Activated T-cell treated with anti-CD3 and anti-CD28 coated beads, Interleukin-2, amount 50 U/mL, for 1 hour (primary cell): ENCODE measurements at places on chromosomes 1 and 21.

DNA sequence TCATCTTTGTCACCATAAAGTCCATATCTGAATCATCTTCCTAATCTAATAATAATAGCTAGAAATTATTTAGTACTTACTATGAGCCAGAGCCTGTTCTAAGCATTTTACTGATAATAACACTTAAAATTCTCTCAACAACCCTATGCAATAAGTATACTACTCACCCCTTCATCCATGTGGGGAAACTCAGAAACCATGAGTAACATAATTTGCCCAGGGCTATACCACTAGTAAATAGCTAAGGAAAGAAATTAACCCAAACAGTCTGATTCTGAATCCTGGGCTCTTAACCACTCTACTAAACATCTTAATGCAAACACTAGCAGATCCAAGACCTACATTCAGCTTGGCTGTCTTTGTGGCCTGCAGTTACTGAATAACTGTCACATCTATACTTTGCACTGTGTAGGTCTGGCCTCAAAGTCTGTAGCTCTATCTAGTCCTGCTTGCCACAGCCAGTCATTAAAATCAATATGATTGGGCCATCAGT is 394.8 kb upstream of the ESRRG start:
- DNase-seq: no peak

- no peak for DNase-seq
These were observed 47.2 kb upstream of the RASAL2 start for GRCh38 chr1:178046591-178047270.

DNA sequence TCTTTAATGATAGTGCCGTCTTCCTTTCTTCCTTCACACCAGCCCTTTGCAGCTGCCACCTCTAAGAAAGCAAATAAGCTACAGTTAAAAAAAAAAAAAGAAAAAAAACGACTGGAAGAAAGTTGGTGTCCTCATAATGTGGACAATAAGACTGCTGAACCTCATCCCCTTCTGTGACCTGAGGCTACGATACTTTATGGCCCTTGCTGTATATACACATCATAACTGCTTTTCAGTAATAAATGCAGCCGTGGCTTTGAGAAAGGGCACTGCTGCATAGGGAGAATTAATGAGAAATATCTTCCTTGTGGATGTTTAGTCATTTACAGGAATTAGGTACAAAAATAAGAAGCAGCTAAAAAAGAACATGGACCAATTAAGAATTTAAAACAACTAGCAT is 333.8 kb upstream of the ADGRL2 start:
- no peak for DNase-seq

DNA sequence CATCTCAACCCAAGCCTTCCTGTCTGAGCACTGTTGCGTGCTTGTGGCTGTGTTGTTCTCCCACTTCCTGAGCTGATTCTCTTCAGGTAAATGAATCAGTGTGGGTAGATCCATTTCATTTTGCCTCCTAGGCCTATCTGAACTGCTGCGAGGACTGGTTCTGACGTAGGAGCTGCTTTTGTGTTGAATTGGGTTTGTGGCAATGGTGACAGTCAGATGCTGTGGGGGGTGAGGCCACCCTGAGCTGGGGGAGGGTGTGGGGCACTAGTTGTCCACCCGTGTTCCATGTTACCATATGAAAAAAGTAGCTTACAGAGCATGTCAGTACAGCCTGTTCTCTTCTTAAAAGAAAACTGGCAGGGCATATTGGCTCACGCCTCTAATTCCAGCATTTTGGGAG is 81.5 kb downstream of the MRPS6 start:
- no peak for DNase-seq

DNA sequence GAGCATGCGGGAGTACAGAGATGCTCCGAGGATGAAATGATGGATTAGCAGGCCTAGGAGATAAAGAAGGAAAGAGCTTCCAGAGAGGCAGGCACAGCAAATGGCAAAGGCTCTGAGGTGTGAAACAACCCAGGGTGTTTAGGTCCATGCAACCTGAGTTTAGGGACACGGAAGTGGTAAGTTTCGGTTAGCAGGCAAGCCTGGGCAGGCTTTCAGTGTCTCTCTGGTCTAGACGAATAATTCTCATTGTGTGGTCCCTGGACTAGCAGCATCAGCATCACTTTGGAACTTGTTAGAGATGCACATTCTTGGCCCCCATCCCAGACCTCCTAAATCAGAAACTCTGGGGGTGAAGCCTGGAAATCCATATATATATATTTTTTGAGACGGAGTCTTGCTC is 18.6 kb downstream of the NKAIN1 start:
- no peak for DNase-seq

DNA sequence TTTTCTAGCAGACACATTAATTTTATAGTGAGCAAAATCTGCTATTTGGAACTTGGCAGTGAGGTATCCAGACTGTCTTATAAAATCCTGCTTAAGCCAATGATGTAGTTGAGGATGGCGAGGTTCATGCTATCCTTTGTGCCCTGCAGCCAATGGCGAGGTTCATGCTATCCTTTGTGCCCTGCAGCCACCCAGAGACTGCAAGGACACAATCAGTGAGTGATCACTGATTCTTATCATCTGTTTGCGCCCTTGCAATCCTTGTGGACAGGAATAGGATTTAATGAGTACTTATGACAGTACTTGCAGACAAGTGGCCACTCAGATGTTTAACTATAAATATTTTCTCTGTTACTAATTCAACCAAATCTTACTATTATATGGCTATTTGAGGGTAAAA is 112.6 kb downstream of the EIF4G3 start:
- DNase-seq: no peak

DNA sequence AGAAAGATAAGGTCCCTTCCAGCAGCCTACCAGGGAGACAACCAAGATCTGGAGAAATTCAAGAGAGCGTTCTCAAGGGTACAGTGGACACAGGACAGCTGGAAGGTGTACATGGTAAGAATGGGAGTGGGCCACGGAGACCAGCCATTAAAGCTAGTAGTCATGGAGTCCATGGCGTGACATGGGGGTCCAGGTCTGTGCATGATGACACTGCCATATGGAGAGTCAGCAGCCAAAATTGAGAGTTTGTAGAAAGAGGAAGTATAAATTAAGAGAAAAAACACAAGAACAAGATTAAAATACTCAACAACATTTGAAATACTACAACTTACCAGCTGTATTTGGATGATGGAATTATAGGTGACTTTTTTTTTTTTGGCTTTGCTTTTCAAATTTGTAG is 7.9 kb upstream of the LORICRIN start:
- no peak for DNase-seq

- no peak for DNase-seq
These were observed 72.6 kb downstream of the ATP6V1G3 start for GRCh38 chr1:198467907-198468306.

GRCh38 chr1:50421366-50421748 is 1.9 kb downstream of the DMRTA2 start:
- no peak for DNase-seq

- no peak for DNase-seq
These were observed 224.5 kb upstream of the NFIA start for GRCh38 chr1:60857851-60858250.

- DNase-seq: no peak
These were observed 52.7 kb upstream of the CXADR start for GRCh38 chr21:17460094-17460493.

DNA sequence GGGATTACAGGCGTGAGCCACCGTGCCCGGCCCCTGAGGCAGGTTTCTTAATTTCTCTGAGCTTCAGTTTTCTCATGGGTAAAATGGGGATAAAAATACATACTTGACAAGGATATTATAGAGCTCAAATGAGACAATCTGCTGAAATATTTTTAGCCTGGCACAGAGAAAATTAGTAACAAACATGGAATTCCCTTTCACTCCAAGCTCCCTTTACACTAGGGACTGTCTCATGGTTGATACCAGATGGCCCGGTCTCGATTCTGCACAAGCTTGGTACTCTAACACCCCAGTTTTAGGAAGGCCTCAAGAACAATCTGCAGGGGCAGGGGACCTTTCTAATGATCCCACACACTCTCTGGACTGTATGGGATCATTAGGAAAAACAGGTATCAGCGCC is 671.7 kb downstream of the SMYD3 start:
- DNase-seq: no peak

DNA sequence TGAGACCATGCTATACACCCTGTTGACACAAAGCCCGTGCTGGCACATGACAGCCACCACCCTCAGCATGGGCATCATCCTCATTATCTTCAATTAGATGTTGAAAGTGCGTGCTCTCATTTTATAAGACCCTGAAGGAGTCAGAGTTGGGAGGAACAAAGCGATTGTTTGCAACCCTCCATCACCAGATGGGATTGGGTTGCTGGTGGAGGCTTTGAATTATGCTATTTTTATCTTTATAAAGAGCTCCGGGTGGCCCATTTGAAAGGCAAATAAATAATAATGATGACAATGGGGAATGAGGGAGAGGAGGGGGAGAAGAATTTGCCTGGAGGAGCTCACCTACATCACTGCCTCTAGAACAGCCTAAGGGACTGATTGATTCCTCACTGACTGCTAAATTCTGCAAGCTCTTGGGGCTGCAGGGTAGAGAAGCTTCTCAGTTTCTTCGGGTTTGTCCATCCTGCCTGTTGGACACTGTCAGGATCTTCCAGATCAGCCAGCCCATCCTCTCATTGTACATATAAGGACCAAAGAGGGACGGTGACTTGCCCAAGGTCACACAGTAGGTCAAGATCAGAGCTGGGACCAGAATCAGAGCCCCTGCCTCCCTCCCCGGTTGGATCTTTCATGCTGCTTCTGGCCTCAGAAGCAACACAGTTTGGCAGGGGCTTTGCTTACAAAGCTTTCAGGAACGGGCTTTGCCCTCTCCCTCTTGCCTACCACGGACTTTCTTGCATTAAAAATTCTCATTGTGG is 130.9 kb upstream of the ZBTB40 start:
- DNase-seq: no peak

GRCh38 chr1:65691152-65691900 is 101.4 kb upstream of the PDE4B start:
- DNase-seq: no peak

DNA sequence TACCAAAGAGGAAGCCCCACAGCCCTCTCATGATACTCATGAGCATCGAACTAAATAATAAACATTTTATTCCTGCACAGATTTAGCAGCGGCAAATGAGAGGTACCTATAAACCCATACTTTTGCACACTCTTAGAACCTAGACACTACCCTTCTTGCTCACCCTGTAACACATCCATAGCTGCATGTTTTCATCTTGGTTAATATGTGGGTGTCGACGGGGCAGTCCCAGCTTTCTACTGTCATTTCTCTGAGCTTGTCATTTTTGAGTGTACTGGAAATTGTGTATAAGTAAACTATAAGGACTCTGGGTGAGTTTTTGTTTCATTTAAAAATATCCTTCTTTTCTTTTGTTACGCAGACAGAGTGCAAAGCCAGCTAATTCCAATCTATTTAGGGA is 25.5 kb downstream of the OVGP1 start:
- no peak for DNase-seq

- no peak for DNase-seq
These were observed 8.6 kb downstream of the MORN1 start for GRCh38 chr1:2382621-2383361.

DNA sequence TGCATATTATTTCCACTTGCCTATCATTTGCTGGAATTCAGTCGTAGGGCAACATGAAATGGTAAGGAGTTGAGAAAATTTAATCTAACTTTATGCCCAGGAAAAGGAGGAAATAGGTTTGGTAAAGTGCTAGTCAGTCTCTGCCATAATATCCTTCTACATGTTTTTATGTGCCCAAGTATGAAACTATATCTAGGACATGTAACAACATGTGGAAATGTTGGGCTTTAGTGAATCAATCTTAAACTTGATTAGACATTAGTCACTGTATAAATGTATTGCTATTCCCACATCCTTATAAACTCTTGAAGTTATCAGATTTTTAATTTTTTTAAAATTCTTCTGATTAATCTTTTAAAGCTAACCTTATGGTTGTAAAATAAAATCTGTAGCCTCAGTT is 204.7 kb upstream of the ZRANB2 start:
- no peak for DNase-seq

DNA sequence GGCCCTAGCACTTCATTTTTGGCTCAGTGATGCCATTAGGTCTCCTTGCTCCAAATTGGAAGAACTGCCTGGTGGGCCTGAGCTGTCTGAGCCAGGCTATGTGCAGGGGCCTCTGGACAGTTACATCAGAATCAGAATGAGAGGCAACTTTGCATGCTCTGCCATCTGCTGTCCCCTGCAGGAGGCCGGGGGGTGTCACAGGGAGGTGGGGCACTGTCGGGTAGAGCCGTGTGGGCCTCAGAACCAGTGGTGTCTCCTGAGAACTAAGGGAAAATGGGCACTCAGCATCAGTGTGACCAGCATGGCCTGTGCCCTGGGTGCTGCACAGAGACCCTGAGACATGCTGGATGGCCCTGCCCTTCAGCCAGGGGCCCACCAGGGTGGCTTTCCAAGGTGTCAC is 47.0 kb upstream of the COL6A1 start:
- no peak for DNase-seq

DNA sequence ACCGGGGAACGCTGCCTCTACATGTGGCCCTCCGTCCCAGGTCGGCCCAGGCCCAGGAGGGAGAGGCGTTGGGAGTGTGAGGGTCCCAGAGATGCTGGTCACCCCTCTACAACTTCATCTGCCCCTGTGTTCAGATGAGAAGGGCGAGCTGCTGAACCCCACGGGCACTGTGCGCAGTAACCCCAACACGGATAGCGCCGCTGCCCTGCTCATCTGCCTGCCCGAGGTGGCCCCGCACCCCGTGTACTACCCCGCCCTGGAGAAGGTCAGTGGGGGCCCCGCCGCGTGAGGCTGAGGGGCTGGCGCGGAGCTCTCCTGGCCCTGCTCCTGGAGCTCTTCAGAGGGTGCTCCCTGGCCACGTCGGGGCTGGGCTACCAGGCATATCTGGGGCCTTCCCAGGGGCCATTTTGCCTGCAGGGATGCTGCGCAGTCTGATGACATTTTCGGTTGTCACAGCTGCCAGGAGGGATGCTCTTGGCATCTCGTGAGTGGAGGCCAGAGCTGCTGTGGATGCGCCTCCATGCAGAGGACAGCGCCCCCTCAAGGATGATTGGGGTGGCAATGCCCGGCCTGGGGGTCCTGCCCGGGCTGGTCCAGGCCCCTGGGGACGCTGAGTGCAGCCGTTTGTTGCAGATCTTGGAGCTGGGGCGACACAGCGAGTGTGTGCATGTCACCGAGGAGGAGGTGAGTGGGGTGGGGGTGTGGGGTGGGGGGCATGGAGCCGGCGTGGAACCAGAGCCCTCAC is 68.6 kb downstream of the PIK3CD start:
- DNase-seq: no peak
